ENCODE measurements at places on chromosomes 2 and 18.

- DNase-seq, result no peak
Observed at GRCh38 chr2:230650585-230651137, 62.0 kb upstream of the CAB39 start.

DNA sequence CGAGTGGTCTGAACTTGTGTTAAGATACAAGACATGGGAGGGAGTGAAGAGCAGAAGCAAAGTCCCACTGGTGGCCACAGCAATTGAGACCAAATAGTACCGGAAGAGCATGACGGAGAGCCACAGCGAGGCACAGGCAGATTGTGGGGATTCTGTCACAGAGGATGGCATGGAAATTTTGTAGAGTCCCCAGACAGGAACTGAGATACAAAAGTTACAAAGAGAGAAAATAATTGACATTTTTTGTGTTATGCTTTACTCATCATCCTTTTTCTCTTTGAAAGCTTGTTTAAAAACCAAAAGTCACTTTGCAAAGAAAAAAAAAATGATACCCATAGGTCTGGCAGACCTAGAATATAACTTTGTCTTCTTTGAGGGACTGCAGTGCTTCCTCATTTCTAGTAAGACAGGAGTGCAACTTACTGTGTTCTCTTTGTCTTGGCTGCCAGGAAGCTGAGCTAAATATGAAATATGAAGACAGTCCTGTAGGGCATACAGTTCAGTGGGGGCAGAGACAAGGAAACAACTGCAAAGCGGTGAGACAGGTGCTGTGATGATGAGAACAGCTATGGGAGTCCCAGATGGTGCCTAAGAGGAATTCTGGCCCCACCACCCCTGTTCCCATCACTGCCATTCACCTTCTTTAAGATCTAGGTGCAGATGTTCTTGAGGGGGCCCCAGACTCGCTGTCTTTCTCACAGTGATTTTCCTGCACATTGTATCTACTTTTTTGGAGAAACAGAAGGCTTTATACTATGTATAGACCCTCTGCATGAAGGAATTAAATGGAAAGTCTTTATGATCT is 5.2 kb downstream of the ARHGAP25 start:
- DNase-seq, result no peak

- no peak for DNase-seq
Observed at GRCh38 chr2:242098445-242099128, 229.1 kb downstream of the RTP5 start.

DNA sequence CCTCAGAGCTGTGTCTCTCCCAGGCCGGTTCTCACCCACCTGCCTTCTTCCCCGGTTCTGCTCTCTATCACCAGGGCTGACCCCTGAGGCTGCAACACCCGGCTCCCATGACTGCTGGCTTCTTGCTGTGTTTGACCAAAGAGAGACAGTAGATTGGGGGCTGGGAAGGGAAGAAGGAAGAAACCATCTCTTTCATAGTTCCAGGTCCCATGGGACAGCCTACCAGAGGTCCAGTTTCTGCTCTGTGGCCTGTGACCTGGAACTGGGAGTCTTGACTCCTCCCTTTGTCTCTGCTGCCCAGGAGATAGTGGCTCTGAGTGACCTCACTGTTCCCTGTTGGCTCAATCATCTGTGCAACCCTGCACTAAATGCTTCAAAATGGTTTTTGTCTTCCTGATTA is 38.1 kb downstream of the ALPK2 start:
- DNase-seq, result no peak

DNA sequence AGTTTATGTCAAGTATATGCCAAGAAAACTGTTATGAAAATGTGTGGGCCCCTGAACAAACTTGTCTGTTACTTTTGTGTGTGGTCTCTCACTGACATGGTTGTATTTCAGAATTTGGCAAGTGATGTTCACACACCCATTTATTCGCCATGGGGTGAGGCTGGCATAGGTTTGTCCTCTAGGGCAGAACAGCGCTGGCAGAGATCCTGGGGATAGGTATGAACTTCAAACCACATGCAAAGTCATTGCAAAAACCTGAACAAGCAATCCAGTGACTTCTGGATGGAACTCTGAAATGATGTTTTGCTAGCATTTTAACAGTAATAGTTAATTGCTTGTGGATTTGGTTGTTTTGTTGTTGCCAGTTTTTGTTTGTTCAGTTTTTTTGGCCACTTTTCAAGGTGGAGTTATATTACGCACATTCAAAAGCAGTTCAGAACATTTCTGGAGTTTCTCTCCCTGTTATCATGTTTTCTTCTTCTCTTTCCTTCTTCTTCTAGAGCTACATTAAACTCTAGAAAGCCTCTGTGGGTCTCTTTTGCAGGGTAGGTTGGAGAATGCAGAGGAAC is 78.5 kb downstream of the MDH1 start:
- DNase-seq, result no peak

DNA sequence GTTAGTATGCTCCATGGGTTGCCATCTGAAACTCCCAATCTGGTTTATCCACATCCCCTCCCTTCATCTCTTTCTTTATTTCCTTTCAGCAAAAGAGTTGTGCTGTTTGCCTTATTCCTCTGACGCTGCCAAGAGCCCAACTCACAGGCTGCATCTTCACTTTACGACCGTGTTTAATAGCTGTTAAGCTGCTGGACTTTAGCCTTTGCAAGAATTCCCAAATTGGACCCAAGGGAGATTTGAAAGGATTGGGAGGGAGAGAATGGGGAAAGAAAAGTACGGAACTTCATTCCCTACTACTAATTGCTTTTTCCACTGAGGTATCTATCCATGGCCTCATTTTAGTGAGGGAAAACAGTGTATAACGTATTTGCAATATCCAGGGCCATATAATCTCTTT is 263.4 kb upstream of the MEIS1 start:
- no peak for DNase-seq

DNA sequence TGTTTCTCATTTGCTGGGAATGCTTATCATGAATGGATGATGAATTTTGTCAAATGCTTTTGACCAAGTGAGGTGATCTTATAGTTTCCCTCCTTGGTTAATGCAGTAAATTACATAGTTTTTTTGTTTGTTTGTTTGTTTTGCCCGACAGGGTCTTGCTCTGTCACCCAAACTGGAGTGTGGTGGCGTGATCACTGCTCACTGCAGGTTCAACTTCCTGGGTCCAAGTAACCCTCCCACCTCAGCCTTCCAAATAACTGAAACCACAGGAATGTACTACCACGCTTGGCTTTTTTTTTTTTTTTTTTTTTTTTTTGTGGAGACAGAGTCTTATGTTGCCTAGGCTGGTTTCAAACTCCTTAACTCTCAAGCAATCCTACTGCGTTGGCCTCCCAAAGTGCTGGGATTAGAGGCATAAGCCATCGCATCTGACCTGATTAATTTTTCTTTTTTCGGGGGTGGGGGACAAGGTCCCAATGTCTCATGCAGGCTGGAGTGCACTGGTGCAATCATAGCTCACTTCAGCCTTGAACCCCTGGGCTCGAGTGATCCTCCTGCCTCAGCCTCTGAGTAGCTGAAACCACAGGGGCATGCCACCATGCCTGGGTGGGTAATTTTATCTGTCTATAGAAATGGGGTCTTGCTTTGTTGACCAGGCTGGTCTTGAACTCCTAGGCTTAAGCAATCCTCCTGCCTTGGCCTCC is 48.6 kb downstream of the SMAD2 start:
- no peak for DNase-seq

GRCh38 chr2:232647261-232647660 is 13.9 kb downstream of the EFHD1 start:
- DNase-seq, result no peak

DNA sequence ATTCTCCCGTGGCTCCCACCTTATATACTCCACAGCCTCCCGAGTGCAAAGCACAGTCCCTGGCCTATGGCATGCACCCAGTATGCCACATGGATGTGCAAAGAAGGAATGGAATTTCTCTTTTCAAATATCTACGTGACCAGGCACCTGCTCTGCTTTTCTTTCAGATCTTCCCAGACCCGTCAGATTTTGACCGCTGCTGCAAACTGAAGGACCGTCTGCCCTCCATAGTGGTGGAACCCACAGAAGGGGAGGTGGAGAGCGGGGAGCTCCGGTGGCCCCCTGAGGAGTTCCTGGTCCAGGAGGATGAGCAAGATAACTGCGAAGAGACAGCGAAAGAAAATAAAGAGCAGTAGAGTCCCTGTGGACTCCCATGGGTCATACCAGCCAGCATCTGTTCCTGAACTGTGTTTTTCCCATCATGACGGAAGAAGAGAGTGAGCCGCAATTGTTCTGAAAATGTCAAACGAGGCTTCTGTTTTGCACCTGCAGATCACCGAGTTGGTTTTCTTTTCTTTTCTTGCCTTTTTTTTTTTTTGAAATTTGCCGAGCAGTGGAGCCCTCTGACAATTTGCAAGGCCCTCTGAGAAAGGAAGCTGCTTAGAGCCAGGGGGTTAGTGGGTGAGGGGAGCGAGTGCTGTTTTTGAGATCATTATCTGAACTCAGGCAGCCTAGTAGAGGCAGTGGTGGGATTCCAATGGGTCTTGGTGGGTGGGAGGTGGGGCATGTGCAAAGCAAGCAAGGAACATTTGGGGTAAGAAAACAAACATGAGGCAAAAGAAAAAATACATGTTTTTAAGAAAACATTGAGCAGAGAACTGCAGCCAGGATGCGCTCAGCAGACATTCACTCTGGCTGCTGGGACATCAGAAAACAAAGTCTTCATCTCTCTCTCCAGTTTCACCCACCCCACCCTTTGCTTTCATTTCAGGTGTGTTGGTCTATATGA is 26.2 kb downstream of the LBH start:
- no peak for DNase-seq

DNA sequence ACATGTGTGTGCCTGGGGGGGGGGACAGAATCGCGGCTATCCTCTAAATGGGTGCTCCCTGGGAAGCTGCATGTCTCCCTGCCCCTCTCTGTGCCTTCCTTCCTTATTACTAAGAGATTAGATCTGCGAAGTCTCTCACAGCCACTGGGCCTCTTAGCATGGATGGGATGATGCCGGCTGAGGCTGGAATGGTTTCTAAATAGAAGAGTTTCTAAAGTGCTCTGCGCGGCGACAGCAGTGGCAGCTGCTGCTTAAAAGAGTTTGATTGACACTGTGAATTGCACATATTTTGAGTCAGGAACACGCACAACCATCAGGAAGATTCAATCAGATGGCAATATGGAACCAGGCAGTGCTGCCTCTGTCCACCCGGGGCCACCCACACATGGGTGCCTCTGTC is 163.8 kb downstream of the CLIP4 start:
- DNase-seq, result no peak

- no peak for DNase-seq
Observed at GRCh38 chr18:78736015-78736690, 243.5 kb upstream of the SALL3 start.

DNA sequence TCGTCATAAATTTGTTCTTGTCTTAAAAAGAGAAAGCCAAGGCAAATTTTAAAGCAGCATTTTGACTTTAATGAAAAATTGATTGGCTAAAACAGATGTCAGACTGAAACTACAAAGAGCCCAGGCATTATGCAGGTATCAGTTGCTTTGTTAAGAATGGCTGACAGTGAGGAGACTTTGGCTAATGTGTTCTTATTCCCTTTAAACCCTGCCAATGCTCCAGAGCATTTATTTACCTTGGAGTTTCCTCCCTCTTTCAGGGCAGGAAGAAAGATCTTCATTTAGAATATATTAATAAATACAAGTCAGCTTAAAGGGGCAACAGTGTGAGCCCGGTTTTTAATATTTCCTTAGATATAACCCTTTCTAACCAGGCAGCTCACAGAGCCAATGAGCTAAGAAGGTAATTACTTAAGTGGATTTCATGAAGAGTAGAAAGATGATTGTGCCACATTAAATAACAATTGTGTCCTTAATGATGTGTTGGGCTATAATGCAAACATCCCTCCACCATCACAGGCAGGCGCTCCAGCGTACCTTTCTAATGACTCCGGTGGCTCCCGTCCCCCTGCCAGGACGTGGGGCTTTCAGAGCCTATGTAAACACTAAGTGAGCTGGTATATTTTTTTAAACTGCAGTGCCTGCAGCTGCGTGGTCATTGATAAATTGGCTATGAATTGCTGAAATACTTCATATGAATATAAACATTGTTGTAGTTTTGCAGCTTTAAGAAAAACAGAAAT is 349.4 kb upstream of the POU3F3 start:
- no peak for DNase-seq

- no peak for DNase-seq
Observed at GRCh38 chr2:96522304-96523203, 14.0 kb upstream of the ARID5A start.

- no peak for DNase-seq
Observed at GRCh38 chr18:45066886-45067285, 386.2 kb downstream of the SETBP1 start.

DNA sequence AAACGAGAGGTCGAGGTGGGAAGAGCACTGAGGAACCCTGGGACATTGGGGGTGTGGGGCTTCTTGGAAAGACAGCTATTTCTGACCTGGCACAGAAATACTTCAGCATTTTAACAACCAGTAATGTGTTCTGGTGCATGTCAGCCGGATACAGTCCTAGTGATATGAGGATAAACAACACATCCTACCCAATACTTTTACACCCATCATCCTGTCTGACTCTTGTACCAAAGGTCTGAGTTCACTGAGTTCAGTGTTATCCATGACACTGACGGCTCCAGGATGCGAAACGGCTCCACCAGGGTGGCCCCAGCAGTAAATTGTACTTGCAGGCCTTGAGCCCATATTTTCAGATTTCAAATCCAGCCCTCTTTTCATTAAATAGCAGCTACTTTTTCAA is 65.9 kb upstream of the SH3BP4 start:
- no peak for DNase-seq

- DNase-seq, result no peak
Observed at GRCh38 chr18:43596105-43596712, 318.9 kb upstream of the SYT4 start.

DNA sequence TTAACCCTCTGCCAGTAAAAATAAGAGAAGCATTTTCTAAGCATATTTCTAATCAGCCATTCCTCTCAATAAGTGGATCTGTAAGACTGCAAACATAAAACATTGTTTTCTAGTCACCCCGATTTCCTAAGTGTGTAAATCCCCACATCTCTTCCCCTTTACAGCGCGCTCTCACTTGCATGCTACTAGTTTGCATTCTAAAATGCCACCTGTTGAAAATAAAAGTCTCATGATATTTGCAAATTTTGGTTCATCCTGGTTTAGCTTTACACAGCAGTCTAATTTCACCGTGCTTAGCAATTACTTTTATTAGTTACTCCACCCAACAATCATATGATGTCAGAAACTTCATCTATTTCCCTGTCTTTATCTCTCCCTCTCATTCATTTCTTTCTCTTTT is 1230.7 kb upstream of the ZEB2 start:
- DNase-seq, result no peak

GRCh38 chr2:231364961-231365810 is 30.3 kb upstream of the B3GNT7 start:
- DNase-seq, result no peak

- no peak for DNase-seq
Observed at GRCh38 chr18:43141208-43141607, 25.7 kb upstream of the RIT2 start.

DNA sequence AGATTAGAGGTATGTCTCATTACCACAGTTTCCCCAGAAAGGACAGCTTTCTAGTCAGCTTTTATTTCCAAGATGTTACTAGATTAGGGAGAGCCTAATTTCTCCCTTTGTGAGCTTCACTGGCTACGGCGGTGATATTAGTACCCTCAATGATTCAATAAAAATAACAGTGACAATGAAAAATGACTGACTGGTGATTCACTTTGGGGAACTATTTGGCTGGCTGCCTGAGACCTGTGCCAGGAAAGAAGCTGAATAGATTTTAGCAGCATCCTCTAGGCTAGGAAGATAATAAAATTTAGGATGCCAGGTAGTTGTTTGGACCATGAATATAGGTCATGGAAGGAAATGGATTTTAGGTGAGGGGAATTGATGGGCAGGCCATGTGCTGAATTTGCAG is 178.7 kb downstream of the FMNL2 start:
- DNase-seq, result no peak

- DNase-seq, result no peak
Observed at GRCh38 chr18:2102022-2102421, 469.3 kb downstream of the METTL4 start.
